Lung microvascular endothelial cell (primary cell): ENCODE measurements at places on chromosomes 6 and 20. TPM values are rescaled to one million over a fixed set of nuclear protein-coding genes. Genes with fewer than 3 reads are reported as not detected.

- no peak for DNase-seq
These were observed 92.6 kb downstream of the KCNB1 start for GRCh38 chr20:49389854-49390253.

DNA sequence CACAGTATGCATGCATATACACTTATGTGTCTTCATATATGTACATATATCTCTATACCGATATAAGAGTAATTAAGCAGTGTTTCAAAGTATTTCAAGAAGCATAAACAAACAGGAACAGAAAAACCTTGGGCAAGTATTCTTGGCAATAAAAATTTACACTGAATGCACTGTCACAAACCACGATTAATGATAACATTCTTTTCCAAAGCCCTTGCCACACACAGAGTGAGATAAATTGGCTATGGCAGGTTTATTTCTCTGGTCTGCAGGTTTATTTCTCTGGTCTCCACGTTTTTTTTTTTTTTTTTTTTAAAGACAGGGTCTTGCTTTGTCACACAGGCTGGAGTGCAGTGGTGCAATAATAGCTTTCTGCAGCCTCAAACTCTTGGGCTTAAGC is 73.0 kb downstream of the PPP1R3G start:
- DNase-seq, result no peak

DNA sequence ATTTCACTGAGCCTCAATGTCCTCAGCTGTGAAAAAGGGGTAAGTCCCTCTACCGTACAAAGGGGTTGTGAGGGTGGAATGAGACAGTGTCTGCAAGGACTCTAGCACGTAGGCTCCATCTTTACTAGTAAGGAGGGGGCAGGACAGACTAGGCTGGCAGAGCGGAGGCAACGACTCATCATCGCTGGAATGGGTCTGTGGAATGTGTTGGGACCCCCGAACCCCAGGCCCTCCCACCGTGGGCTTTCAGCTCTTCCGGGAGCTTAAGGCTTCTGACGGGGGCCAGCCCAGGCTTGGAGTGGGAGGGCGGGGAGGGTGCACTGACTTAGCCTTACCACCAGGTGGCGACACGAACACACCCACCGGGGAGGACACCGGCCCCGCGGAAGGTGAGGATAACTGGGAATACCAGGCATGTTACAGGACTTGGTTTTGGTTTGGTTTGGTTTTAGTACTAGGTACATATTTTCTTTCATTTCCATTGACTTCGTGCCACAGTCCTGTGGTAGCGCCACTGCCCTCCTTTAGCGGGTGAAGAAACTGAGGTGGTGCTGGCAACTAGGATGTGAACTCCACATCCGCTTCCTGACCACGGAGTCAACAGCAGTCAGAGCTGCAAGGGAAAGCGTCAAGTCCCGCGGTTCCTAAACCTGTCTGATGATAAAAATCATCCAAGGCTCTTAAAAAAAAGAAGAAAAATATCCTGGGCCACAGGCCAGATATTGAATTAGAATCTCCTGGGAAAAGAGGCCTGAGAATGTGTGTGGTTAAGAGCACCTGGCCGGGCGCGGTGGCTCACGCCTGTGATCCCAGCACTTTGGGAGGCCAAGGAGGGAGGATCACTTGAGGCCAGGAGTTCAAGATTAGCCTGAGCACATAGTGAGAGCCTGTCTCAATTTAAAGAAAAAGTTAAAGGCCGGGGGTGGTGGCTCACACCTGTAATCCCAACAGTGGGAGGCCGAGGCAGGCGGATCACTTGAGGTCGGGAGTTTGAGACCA is 10.3 kb upstream of the TULP1 start:
- DNase-seq, result peak; percentile 77

DNA sequence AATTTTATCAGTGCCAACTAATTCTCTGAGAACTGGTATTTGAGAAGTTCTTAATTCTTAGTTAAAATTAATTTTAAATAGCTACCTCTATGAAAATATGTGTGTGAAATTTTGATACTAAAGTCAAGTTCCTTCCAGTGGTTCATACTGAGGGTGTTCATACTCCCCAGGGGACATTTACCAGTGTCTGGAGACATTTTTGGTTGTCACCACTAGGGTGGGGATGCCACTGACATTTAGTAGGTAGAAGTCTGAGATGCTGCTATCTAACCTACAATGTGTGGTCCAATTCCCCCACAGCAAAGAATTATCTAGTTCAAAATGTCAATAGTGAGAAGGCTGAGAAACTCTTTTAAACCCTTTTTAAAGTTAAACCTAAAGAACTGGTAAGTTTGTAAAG is 463.8 kb downstream of the ADGRB3 start:
- DNase-seq, result no peak

- no peak for DNase-seq
These were observed 16.8 kb upstream of the BCLAF1 start for GRCh38 chr6:136306466-136306865.

GRCh38 chr6:108200631-108201030 is 34.8 kb downstream of the NR2E1 start:
- DNase-seq, result no peak

COL20A1 gene
- under 0.01 and 0.20 TPM in 2 replicates for total RNA-seq

- no peak for DNase-seq
These were observed 16.5 kb upstream of the SNX3 start for GRCh38 chr6:108277295-108277694.

SERINC1 gene
- 152 and 270 TPM in 2 replicates for total RNA-seq

CTCFL gene
- not detected in 2 replicates for total RNA-seq

- DNase-seq, result no peak
These were observed 15.4 kb downstream of the SERAC1 start for GRCh38 chr6:158152659-158153058.

MEP1A gene
- total RNA-seq, result not detected in 2 replicates

TBX18 gene
- total RNA-seq, result 2.0 and 4.4 TPM in 2 replicates

GRCh38 chr20:52083627-52084232 is 107.8 kb downstream of the ZFP64 start:
- DNase-seq, result peak; percentile 77

GRCh38 chr20:46081074-46081473 is 8.7 kb downstream of the NCOA5 start:
- no peak for DNase-seq

DNA sequence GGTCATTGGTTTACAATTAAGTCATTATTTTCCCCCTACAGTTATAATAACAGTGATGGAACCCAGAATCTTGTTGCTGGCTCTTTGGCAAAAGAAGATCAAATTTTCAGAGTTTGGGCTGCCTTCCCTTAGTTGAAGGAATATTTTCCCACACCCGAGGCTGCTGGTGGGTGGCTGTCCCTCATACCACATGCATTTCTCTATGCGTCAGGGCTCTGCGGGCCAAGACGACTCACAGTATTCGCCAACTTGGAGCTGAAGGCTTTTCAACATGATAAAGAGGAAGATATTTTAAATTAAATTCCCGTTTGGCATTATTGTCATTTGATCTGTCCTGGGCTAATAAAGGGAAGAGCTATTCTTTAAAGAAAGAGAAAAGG is 102.2 kb upstream of the SASH1 start:
- DNase-seq, result no peak

DNA sequence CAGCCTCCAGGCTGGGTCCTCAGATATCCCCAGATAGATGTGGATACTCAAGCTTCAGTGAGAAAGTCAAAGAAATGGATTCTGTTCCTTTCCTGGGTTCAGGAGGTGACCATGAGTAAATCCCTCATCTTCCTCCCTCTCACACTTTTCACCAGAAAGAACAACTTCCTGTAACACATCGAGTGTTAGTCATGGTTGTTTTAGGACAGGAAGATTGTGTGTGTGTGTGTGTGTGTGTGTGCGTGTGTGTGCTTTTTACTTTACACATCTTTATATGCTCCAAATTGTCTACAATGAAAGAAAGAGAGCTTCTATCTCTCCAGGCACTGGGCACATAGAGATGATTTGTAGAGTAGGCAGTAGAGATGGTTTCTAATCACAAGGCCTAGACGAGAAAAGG is 139.9 kb downstream of the TBXT start:
- no peak for DNase-seq

RFX6 gene
- total RNA-seq, result not detected in 2 replicates

DDX27 gene
- 13.9 and 20.8 TPM in 2 replicates for total RNA-seq

DNA sequence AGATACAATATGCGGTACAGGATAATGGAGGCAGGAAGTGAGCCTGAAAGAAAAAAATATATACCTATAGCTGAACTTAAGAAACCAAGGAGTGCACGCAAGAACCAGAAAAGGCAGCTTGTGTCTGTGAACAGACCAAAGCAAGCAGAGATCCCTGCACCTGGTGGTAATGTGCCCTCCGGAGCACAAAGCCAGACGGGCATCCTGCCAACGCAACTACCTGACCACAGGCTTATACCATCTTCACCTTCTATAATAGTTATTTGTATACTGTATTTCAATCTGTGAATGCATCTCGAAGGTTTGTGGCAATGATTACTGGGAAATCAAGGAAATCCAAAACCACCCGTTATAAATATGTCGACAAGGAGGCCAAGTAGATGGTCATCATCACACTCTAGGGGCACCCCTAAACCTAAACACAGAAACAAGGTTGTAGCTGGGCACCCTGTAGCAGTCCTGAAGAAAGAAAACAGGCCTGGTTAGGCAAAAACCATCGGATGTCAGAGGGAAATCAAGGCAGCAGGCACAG is 801 bp downstream of the FBXL4 start:
- peak; percentile 19 for DNase-seq

DNA sequence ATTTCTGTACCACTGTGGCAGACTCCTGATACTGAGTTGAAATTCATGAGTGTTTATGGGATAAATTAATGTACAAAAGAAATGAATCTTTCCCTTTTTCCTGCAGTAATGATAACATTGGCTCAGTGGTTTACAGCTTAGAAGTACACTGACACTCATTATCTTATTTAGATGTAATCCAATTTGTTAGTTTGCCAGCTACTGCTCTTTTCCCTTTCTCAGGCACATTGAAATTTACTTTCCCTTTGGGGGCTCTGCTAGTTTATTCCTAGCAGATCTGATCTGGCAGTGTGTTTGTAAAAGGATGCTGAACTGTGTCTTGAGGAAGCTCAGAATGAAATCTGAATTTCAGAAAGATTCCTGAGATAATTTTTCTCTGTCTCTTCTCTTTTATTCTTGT is 3.0 kb downstream of the CEP250 start:
- no peak for DNase-seq

BRPF3 gene
- 4.6 and 7.7 TPM in 2 replicates for total RNA-seq

ID1 gene
- total RNA-seq, result 478 and 838 TPM in 2 replicates

GRCh38 chr20:41182296-41183212 is 45.2 kb downstream of the PLCG1 start:
- DNase-seq, result no peak

BMP6 gene
- 90.2 and 246 TPM in 2 replicates for total RNA-seq

DNA sequence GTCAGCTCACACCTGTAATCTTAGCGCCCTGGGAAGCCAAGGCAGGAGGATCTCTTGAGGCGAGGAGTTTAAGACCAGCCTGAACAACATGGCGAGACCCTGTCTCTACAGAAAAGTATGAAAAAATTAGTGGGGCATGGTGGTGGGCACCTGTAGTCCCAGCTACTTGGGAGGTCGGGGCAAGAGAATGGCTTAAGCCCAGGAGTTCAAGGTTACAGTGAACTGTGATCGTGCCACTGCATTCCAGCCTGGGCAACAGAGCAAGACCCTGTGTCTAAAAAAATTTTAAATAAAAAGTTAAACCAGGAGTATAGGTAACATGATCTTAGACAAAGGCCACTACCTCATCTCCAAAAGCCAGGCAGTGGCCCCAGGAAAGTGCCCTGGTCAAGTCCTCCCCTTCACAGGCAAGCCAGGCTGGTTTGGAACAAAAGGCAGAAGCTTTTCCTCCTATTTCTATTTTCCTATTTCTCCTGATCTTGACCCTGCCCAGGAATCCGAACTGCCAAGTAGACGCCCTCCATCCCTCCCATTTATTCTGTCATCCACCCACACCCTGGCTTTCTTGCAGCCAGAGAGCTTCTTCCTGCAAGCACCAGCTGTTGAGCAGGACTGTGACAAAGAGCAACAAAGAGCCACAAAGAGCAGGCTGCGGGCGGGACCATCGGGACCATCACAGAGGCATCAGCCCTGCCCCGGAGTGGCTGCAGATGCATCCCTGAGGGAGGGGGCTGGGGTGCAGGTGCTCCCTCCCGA is 149.9 kb upstream of the AFDN start:
- DNase-seq, result peak; percentile 39

GRCh38 chr6:157030755-157031154 is 253.6 kb downstream of the ARID1B start:
- DNase-seq, result no peak

DNA sequence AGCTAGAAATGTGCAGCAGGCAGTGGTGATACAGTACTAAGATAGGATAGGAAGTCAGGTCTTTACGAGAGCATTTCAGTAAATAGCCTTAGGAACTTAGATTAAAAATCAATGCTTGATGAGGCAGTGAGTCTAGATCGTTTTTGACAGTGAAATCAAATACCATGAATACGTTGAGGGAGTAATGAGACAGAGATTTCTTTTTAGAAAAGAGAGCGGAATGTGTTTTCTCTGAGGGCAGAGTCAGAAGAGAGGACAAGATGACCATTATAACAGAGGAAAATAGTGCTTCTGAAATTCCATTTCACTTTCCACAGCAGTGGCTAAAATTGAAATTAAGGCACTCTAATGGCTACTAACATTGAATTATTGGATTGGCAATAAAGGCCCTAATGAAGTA is 339.6 kb downstream of the UTRN start:
- DNase-seq, result no peak

GRCh38 chr6:23013776-23014175 is 444.4 kb downstream of the HDGFL1 start:
- DNase-seq, result no peak

DNA sequence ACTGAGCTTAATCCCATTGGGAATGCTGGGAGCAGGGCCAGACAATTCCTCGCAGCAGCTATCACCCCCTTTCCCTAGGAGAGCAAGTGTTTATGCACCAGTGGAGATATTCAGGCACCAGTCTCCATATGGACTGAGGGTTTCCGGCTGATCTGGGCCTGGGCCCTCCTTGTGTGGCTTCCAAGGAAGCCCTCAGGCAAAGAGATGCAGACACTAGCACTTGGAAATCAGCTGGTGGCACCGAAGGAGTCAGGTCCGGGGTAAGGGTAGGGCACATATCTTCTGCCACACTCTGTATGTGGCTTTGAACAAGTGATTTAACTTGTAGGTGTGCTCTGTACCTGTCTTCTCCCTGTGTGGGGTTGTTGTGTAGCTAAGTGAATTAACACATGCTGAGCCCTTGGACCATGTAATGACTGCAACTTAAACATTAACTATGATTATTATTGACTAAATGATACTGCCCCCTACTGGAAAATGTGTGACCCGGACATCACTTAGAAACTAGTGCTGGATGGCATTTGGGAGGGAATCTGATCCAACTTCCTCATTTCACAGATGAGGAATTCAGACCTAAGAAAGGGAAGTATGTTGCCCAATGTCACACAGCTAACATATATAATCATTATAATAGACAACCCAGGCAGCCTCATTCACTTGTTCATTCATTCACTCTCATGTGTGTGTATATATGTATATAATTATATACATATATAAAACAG is 19.3 kb upstream of the WFDC2 start:
- DNase-seq, result peak; percentile 56

GRCh38 chr6:37145443-37145842 is 24.5 kb upstream of the PIM1 start:
- no peak for DNase-seq

DNA sequence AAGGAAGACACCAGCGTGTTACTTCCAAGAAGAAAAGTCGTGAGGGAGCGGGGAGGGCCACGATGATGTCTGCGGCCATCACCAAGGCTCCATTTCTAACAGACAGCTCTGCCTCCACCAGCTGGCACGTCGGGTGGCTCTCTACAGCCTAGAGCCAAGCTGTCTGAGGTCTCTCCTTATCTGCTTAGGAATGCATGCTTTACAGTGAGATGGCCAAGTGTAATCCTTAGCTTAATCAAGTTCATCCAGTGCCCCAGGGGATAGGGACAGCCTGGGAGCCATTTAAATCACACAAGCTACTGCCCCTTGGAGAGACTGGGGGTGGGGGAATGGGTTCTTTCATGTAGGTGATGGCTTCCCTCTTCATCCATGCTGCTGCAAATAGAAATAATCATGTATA is 213.8 kb upstream of the CST7 start:
- DNase-seq, result no peak

PLAGL1 gene
- 2.4 and 5.7 TPM in 2 replicates for total RNA-seq
